T-helper 1 cell (primary cell): ENCODE measurements at places on chromosomes 7 and 10.
A peak's percentile ranks its signal among the peaks of the same experiment; 100 is the strongest.

DNA sequence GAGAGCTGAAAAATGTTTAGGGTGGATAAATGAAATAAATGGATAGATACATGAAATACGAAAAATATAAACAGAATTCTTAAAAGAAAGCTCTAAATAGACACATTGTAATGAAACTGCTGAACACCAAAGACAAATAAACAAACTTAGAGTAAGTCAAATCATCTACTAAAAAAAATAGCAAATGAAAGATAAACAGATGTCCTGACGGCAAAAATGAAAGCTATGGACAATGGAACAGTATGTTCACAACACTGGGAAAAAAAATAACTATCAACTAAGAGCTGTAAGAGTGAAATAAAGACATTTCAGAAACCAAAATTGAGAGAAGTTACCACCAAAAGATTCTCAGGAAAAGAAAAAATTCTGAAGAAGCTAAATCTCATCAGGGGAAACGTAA lies 106.1 kb downstream of the SGMS1 start:
- DNase-seq: no peak

DNA sequence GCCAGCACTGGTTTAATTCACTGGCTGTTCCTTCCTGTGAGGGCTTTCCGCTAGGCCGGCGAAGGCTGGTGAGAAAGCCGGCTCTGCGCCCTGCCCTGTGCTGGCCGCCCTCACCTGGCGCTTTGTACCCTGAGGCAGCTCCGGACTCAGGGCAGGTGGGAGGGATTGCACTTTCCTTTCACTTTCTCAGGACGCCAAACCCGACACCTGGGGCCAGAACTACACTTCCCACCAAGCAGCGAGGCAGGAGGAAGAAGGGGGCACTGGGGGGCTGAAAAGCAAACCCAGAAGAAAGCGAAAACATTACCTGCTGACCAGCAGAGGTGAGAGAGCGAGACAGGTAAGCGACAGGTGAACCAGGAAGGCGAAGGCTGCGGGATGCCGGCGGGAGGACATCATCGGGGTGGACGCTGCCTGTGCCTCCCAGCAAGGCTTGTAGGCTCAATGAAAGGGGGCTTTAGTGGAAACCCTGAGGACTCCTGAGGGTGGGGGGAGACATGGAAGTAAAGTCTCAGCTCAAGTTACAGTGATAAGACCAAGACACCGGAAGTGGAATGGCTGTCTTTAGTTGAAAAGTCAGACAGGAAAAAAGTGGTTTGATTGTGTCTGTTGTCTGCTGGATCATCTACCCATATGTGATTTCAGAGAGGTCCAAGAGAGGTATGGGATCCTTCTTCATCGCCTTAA lies at the start of gene RAB19:
TSS of gene RAB19 (plus strand) at position 181 of the 687 bp plus-strand sequence. CDS start 3,589 bp downstream, outside the sequence.
- DNase-seq: peak; percentile 31

- DNase-seq: no peak
Measured at GRCh38 chr10:120174491-120174890, 282.0 kb downstream of the SEC23IP start.

DNA sequence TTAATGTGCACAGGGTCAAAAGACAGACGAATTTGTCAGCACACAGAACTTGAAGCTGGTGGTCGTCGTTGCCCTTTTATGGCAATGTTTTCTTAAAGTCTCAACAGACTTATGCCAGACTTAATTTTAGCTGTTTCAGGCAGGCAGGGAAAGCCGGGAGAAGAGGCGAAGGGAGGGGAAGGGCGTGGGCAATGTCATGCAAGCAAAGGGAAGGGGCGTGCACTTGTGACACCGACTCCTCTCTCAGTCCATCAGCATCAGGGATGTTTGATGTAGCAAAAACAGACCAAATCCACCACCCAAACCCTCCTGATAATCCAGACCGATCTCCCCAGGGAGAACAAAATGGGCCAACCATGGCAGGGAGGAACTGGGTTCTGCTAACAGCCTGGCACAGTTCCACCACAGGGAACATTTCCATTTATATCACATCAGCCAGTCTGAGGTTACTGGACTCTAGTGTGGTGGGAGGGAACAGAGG lies 118.1 kb upstream of the RHEB start:
- no peak for DNase-seq

DNA sequence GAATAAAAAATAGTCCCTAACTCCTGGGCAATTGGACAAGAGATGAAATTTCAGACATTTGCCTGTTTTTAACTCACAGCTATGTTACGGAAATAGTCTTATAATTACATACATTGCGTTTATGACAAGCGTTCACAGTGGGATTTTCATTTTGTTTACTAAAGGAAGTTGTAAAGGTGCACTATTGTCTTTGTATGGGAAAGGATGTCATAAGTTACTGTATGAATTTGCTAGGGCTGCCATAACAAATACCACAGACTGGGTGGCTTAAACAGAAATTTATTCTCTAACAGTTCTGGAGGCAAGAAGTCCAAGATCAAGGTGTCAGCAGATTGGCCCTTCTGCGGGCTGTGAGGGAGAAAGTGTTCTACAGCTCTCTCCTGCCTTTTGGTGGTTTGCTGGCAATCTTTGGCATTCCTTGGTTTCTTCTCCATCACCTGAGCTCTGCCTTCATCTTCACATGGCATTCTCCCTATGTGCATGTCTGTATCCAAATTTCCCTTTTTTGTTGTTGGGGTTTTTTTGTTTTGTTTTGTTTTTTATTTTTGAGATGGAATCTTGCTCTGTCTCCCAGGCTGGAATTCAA lies 5.6 kb downstream of the NFE2L3 start:
- DNase-seq: no peak

DNA sequence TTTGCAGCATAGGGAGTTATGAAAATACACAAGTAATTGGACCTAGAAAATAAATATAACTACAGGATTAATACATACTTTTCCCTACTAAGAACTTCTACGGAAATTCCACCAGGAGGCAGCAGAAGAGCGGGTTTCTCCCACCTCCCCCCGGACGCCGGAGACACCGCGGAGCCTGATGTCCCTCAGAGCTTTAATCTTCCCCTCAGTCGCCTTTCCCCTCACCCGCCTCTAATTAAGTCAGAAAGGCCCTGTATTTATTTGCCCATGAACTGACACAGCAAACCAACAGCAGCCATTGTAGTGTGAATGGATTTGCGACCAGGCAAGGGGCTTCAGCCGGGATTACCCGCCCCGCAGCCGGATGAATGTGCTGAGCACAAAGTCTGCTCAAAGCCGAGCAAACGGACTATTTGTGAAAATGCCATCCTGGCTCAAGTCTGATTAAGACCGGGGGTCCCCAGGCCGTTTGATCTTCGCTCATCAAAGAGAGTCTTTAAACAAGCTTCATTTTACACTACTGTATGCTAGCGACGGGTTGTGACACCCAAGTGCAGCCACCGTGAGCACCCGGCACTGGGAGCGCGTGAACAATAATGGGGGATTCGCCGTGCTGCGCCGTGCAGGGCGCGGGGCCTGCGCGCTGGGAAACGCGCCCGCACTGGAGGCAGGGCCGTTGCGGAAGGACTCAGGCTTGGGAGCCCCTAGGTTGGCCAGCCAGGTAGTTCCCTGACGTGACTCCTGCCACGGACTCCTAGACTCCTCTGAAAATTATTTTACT lies 5.6 kb upstream of the DKK1 start:
- no peak for DNase-seq

DNA sequence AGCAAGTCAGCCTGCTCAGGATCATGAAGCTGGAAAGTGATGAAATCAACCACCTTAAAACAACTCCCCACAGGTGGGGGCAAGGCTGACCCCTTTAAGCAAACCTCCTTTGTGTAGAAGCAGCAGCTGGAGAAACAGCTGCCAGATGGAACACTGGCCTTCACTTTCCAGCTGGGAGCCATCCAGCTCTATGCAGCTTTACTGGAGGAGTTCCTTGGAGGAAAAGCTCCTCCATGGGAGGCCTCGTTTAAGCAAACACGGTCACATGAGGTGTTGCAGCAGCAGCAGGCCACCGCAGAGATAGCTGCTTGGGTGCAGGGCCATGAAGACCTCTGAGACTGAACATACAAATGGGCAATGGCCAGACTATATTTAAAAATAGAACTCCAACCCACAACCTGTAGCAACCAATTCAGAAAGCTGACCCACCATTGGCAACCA lies 13.0 kb upstream of the DLG5 start:
- no peak for DNase-seq

DNA sequence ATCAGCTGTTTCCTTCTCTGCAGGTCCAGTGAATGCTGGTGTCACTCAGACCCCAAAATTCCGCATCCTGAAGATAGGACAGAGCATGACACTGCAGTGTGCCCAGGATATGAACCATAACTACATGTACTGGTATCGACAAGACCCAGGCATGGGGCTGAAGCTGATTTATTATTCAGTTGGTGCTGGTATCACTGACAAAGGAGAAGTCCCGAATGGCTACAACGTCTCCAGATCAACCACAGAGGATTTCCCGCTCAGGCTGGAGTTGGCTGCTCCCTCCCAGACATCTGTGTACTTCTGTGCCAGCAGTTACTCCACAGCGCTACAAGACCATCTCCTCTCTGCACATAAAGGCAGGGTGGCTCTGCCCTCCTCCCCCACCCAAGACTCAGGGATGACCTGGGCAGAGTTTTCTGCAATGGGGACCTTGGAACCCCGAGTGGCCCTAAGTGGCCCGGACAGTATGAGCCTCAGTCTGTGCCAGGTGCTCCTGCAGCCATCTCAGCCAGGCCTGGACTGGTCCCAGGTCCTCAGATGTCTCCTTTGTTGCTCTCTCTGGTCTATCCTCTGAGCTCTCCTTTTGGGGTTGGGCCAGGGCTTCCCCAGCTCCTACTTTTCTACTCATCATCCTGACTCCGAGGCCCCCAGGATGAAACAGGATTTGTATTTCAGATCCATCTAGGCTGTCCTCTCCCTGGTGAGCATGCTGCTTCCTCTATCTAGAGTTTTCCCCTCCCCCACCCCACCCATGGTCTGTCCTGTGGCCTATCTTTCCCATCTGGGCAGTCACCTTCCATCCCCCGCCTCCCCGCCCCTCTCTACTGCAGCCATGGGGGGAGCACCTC lies 212.1 kb upstream of the PRSS58 start:
- DNase-seq: no peak

- DNase-seq: no peak
Measured at GRCh38 chr7:91030680-91031380, 233.4 kb upstream of the FZD1 start.

- DNase-seq: no peak
Measured at GRCh38 chr7:101168412-101169049, 3.2 kb upstream of the VGF start.

DNA sequence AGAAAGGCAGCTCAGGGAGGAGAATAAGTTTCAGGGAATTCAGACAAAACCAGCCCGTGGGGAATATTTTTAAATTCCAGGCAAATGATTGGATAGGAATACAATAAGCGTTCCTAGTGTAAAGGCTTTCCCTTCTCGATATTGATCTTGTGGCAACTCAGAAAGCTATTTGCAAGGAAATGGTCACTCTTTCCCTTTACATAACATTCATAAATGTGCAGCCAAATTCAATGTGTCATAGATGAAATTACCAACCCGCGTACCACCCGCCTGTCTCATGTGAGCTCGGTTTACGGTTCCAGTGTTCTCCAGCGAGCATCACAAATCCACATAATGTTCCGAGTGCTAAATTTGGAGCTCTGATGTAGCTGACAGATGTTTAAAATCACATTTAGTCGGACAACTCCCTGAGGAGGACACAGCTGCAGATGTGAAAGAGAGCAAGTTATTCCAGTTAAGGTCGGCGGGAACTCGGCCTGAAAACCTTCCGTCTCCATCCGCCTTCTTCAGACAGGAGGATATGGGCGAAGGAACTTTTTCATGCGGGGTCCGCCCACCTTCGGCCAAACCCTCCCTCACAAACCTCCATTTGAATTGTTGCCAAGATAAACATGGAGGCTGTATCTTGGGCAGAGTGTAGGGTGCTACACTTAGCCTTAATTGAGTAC lies 327.0 kb downstream of the RNLS start:
- DNase-seq: no peak

DNA sequence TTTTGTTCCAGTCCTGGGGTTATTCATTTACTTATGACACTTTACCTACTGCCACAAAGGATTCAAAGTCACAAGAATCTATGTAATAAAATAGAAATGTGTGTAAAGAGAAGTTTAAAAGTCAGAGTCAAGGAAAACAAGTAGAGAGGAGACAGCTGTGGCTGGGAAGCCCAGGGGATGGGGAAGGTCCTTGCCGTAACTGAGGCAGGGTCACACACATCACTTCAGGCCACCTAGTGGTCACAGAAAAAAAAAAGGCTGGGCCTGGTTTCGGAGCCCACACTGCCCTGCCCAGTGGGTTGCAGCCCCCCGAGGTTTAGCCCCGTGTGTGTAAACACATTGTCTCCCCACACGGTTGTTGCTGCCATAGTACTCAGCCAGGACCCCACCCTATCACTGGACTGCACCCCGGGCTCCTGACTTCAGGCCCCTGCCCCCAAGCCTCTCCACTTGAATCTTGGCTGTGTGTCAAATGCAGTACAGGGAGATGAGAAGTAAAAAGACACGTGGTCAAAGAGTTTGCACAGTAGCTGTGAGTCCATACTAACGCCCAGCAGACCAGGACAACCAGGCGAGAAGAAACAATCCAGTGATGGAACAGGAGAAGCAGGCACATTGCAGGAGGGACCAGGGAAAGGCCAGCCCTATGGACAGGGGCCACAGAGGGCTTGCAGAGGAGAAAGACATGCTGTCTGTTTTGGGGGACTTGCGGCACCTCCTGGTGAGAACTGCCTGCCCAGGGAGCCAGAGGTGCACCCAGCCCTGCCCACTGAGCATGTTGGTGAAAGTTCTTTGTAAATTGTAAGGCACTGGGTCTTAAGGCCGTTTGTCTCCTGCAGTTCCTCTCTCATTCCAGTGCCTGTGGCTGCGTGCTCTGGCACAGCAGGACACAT lies 91.4 kb upstream of the MACROH2A2 start:
- no peak for DNase-seq

DNA sequence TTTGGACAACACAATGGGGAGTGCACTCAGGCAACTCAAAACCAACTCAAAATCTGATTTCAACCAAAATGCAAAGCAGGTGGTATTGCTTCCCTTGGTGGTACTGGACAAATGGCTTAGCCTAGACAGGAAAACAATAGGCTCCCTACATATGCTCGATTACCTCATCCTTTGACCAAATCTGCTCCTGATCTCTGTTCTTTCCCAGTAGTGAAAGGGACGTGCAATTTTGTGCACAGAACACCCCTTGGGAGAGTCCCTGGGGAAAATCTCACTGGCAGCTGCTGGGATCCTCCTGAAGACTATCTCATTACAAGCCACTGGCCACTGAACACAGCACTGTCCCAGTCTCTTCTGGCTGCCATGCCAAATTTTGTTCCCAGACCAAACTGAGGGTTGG lies 149.2 kb upstream of the VSTM2A start:
- no peak for DNase-seq

GRCh38 chr10:86819567-86819966 lies 63.1 kb downstream of the BMPR1A start:
- DNase-seq: no peak

DNA sequence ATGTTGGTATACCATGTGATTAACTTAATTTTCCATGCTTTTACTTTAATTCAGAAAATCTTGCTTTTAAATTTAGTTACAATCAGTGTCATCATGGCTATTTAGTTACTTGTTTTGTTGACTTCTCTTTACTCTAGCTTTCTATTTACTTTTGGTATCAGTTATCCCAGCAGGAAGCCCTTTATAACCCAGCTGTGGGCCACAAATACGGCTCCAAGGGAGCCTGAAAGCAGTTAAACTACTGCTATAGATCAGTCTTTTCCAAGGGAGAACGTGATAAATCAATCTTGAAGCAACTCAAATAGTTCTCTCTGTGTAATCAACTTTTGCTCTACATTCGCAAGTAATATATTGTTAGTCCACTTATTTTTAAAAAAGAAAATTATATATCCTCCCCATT lies 287.4 kb downstream of the CACNA2D1 start:
- no peak for DNase-seq
